Ecto neural progenitor cell (in vitro differentiated cells): ENCODE measurements at places on chromosomes 16 and 17.
A peak's percentile ranks its signal among the peaks of the same experiment; 100 is the strongest.

DNA sequence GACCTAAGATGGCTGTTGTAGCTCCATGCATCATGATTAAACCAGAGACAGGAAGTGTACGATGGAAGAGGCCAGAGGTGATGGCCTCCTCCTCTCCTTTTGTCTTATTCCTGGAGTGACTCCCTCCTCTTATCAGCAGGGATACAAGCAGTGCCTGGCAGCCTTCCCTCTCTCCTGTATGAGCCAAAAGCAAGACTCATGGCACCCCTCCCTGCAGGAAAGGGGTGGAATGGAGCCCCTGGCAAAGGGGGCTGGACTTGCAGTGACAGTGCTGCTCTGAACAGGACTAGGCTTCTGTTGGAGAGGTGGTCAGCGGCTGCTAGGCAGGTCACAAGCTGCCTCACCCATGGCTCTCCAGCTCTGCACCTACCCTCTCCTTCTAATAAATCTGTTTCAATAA is 8.4 kb downstream of the TXNL4B start:
- DNase-seq, result no peak

DNA sequence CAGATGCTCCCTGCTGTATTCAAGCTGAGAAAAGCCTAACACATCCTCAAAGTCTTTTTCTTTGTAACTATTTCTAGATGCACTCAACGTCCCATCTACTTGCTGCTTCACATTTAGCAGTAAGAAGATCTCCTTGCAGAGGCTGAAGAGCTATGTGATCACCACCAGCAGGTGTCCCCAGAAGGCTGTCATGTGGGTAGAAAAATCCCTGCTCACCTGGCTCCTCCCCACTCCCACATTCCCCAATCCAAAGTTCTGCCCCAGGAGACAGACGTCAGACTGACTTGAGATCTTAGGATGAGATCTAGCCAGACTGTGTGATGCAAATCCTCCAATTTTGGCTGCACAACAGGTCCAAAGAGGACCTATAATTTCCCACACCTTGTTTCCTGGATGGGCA is 1.1 kb downstream of the CCL13 start:
- no peak for DNase-seq

DNA sequence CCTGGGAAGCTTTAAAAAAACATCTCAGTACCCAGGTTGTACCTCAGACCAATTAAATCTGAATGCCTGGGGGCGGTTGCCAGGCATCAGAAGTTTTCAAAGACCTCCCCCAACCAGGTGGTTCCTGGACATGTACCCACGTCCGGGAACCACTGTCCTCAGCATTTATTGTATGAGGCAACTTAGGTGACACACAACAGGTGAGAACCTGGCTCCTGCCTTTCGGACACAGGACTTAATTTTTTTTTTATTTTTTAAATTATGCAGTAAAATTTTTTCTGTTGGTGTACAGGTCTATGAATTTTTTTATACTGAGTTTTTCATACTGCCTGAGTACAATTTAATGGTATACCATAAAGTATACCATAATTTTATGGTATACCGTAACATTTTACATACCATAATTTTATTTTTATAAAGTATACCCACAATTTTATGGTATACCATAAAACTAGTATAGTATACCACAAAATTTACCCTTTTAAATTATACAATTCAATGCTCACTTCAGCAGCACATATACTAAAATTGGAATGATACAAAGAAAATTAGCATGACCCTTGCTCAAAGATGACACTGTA is 38.7 kb upstream of the DHX8 start:
- DNase-seq, result no peak

GRCh38 chr17:46832331-46832821 is 13.9 kb upstream of the WNT3 start:
- peak; percentile 90 for DNase-seq
